Hematopoietic multipotent progenitor cell treated with erythropoietin and hydrocortisone succinate and interleukin-3 and kit ligand, for 4 days (in vitro differentiated cells): ENCODE measurements at places on chromosomes 5 and 9.

DNA sequence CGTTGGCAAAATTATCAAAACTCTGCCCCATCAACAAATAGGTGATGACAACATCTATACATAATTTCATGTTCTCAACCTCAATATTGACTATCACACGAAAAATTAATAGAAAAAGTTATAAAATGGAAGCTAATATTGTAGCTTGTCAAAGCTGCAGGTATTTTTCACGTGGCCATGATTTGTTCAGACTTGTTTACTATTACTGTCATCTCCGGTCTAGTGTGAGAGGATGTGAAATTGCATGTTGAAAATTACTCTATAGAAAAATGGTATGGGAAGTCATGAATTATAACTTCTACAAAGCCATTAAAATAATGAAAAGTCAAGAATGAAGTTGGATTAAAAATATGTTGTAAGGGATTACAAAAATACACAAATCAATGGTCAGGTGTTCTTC is 385.8 kb downstream of the PTPRD start:
- DNase-seq, result no peak

DNA sequence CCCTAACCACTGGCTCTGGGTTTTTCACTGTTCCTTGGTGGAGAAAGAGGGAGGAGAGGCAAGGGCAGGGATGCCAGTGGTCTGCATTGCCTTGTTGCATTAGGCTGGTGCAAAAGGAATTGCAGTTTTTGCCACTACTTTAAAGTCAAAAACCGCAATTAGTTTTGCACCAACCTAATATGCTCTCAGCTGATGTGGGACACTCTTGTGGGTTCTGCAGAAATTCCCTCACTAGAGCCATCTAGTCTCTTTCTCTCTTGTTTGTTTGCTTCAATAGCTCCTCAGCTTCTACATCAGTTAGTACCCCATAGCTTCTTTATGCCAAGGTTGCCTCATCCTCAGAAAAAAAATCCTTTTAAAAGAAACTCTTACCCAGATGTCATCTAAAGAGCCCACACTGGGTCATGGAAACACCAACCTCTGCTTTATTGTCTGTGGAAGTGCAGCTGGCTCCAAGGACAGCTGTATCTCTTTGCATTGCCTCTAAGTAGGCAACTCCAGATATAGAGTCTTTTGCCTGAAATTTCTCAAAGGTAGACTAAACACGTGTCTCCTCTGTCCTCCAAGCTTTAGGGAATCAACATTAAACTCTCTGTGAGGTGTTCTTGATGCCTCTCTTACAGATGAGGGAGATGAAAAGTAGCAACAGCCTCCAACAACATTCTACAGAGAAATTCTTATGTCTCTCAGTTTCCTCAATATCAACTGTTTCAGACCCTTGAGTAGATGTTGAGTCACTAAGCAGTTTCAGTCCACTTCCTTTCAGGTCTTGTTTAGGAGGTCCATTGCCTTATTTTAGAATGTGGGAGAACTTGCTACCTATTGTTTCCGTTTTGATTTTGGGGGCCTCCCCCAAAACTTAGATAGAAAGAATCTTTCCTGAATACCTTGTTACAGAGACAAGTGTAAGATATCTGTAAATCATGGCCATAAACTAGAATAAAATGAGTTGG is 84.9 kb upstream of the MEF2C start:
- DNase-seq, result no peak

DNA sequence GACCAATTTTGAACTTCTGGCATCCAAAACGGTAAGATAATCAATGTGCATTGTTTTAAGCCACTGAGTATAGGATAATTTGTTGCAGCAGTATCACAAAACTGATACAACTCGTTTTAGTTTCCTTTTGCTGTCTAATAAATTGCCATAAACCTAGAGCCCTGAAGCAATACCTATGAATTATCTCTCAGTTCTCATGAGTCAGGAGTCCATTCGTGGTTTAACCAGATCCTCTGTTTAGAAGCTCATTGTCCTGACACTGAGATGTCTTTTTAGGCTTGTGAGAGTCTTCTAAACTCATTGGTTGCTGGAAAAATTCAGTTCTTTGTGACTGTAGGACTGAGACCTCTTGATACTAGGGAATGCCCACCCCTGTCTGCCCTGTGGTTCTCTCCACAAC is 262.9 kb downstream of the SEMA5A start:
- no peak for DNase-seq

- no peak for DNase-seq
These were observed 960 bp upstream of the CTNND2 start for GRCh38 chr5:11905206-11905605.

- DNase-seq, result no peak
These were observed 386.0 kb downstream of the CHSY3 start for GRCh38 chr5:130290219-130290618.

GRCh38 chr9:2764353-2764752 is 47.0 kb downstream of the KCNV2 start:
- peak; percentile 83 for DNase-seq

DNA sequence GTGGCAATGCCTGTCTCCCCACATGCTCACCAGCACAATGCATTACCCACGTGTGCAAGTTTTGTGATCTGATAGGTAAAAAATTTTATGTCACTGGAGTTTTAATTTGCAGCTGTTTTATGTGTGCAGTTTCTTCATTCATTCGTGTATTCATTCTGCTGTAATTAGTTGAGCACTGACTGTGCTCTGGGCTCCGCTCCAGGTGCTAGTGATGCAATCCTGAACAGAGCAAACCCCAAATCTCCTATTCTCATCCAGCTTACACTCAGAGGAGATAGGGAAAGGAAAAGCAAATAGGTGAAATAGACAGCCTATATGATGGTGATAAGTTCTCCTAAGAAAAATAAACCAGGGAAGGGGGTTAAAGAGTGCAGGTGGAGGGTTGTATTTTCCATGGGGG is 148.4 kb downstream of the TENT4A start:
- no peak for DNase-seq

DNA sequence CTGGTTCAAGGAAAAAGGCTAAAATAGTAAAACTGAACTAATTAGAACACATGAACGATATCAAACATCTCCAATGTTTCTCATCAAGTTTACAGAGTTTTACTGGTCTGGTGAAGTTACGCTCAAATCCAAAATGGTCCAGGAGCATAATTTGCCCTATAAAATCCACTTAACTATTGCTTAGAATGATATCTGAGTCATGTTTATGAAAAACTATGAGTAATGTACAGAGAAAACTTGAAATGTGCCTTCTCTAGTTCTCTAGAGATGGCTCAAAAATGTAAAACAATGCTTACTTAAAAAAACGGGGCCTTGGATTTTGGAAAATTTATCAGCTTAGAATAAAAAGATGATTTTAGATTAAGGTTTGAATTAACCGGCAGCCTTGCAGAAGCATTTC is 108.1 kb downstream of the FBXW11 start:
- DNase-seq, result no peak

DNA sequence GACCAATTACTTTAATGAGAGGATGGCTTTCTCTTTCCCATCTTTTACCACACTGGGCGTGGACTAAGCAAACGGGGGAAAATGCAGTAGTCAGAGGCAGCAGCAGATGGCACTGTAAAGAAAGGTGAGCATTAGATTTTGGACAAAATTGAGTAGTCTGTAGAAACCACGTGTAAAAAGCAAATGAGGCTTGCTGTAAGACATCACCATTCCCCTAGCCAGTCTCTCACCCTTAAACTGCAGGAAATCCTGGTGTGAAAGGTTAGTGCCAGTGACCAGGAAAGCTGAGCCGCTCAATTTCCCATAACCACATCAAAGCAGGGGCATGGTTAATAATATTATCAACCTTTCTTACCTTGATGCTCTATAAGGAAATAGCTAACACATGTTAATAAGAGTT is 31.8 kb downstream of the SPATA31C2 start:
- peak; percentile 44 for DNase-seq

GRCh38 chr5:60340965-60341471 is 358.9 kb downstream of the DEPDC1B start:
- DNase-seq, result no peak

DNA sequence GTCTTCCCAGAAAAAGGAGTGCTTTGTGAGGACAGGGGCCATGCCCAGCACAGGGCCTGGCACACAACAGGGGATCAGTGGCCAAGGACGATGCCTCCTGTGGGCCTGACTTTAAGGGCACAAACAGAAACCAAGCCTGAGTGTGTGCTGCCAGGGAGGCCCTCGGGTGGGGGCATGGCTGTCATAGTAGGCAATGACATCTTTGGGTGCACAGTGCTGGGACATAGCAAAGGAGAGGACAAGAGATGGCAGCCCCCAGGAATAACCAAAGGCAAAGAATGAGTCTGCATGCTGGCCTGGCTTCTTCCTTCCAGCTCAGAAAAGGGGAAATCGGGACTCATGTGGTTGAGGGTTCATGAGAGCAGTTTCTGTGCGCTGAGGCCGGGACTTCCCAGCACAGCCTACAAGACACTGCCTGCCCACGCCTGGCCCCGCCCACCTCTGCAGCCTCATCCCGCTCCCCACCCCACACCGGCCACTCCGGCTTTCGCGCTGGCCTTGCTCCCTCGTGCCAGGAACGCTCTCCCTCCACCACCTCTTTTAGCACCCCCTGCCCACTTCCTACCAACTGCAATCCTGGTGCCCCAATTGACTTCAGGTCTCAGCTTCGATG is 13.8 kb upstream of the LHX2 start:
- no peak for DNase-seq

- DNase-seq, result no peak
These were observed 30.6 kb downstream of the TTC39B start for GRCh38 chr9:15276328-15276938.

GRCh38 chr5:10393491-10393890 is 40.0 kb downstream of the MARCHF6 start:
- DNase-seq, result no peak

DNA sequence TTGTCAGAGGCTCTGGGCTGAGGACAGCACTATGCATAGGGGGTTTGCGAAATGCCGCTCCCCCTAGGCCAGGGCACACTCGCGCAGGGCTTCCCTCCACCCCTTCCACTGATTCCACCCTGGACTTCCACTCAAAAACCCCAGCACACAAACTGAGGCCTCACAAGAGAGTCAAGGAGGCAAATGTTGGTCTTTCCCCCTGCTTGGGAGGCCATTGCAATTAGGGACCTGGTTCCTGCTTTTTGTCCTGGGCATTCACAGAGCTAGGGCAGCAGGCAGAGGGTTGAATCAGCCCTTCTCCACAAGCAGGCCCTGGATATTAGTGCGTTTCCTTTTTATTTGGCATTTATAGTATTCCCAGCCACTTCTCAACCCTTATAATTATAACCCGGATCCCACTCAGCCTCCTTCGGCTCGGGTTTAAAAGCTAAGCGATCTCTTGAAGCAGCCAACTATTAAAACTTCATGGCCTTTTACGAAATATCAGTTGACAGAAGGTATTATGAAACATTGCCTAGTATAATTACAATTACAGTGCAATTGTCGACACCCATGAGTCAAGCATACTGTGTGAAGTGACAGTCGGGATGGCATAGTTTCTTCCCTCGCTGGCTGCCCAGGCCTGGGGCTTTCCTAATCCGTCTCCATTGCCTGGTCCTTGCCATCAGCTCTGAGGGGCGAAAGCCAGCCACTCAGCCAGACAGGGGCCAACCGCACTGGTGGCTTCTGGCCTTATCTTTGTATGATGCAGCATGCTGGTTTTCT is 285.5 kb upstream of the MAP3K1 start:
- peak; percentile 29 for DNase-seq

- no peak for DNase-seq
These were observed 87.1 kb downstream of the STARD4 start for GRCh38 chr5:111425205-111425604.

DNA sequence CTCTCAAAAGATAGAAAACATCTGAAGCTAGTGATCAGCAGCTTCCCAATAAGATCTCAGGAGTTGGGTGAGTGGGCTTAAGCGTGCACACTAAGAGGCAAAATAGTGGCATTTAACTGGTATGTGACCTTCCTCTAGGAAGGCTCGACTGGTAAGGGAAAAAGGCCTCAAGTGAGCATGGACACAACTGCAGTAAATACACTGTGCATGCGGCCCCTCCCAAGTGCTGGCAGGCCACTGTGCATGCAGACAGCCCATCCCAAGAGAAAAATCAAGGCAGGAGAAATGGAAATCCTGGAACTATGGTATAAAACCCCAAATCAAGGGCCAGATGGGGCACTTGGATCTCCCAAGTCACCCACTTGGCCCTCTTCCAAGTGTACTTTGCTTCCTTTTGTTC is 112.7 kb downstream of the SMC2 start:
- no peak for DNase-seq

DNA sequence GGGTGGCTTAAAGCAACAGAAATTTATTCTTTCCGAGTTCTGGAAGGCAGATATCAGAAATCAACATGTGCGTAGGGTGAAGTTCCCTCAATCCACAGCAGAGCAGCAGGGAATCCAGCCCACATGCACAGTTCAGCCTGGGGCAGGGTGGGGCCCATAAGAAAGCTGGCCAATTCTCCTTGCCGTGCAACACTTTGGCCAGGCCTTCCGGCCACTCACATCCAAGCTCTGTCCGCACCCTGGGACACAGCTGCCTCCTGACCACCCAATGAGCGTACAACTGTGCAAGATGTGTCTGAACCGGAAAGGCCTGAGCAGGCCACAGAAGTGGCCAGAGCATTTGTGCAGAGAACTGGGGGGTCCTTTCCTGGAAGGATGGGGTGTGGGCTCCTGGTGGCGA is 274.9 kb downstream of the GADD45G start:
- no peak for DNase-seq

DNA sequence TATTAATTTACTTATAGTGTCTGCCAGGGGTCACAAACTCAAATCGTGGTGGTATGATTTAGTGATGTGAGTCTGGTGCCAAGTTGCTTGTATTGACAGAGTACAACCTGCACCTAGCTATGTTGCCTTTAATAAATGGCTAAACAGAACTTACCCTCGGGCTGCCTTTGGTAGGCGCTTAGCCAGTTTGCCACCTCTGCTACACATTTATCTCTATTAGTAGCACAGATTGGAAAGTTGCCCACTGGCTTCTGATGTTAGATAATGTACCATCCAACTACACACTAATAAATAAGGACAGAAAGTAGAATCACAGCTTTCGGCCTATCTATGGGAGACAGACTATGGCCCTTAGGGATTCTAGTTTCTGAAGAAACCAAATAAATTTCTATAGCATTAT is 368.4 kb downstream of the MAN2A1 start:
- DNase-seq, result no peak

GRCh38 chr5:35847961-35848360 is 8.7 kb upstream of the IL7R start:
- no peak for DNase-seq

- no peak for DNase-seq
These were observed 95.0 kb downstream of the MRPL36 start for GRCh38 chr5:1704676-1705075.

- no peak for DNase-seq
These were observed 169.5 kb downstream of the PTPRD start for GRCh38 chr9:10443181-10443867.

- no peak for DNase-seq
These were observed 231.7 kb downstream of the SYK start for GRCh38 chr9:91033270-91033669.

GRCh38 chr5:117859176-117859575 is 1129.2 kb downstream of the DTWD2 start:
- DNase-seq, result peak; percentile 62

GRCh38 chr9:5402217-5402616 is 35.5 kb downstream of the PLGRKT start:
- DNase-seq, result peak; percentile 16

DNA sequence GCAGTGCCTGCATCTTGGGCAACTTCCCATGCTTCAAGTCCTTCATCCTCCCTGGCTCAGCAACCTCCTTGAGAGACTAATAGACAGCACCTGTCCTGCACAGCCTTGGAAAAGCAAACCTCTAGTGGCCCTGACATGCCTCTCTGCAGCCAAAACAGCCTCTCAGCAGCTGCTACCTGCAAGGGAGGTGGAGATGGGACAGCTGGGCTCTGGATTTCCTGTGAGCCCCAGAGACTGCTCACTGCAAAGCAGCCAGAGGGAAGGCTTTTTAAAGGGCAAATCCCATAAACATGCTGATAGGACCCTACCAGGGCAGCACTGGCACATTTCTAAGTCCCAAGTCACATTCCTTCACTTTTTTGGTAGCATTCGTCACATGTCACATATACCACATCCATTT is 31.5 kb upstream of the MYORG start:
- DNase-seq, result no peak
